ENCODE measurements at places on chromosomes 16 and 17.

DNA sequence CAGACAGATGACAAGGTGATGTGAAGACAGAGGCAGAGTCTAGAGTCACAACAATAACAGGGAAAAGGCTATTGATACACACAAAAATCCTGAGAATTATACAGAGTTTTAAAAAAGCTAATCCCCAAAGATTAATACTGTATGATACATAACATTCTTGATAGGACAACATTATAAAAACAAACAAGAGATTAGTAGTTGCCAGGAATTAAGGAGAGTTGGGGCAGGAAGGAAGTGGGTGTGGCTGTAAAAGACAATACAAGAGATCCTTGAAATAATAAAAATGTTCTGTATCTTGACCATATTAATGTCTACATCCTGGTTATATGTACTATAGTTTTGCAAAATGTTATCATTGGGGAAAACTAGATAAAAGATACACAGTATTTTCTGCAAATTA is 309.5 kb upstream of the PMFBP1 start:
- DNase-seq, result no peak

GRCh38 chr16:65576631-65577030 is 454.8 kb upstream of the CDH11 start:
- no peak for DNase-seq

- DNase-seq, result no peak
These were observed 2.4 kb downstream of the GSDMA start for GRCh38 chr17:39965017-39965699.

DNA sequence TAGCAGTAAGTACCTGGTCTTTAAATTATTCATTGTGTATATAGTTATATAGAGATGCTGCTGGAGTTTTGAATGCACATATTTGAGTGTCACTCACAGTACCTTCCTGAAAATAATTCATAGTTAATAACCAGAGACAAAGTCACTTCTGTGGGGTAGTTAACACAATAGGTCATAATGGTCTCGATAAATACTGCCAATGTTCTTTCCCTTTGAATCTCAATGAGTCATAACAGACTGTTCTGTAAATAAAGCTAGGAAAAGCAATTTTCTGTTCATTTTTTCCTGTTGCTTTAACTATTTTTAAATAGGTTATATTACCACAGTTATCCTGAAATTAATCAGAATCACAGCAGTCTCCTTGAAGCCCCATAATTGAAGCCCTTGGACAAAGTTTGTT is 87.2 kb downstream of the MAP2K4 start:
- no peak for DNase-seq

DNA sequence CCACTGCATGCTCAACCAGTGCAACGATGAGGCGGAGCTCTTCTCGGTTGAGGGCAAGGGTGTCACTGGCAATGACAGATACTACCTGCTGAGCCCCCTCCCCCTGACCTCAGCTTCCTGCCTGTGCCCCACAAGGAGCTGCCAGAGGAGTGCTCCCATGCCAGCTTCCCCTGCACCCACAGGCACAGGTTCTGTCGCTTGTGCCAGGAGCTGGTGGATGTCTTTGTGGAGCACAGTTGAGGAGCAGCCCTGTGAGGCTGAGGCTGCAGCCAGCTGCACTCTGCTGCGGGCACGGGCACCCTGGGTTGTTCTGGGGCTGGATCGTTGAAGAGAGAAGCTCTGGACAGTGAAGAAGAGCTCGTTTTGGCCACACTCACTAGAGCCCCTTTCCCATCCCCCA is 165.3 kb upstream of the ZNF267 start:
- no peak for DNase-seq

- no peak for DNase-seq
These were observed 1.5 kb upstream of the CMIP start for GRCh38 chr16:81442916-81443687.

GRCh38 chr16:75558846-75559401 is 2.9 kb upstream of the TMEM231 start:
- DNase-seq, result no peak

DNA sequence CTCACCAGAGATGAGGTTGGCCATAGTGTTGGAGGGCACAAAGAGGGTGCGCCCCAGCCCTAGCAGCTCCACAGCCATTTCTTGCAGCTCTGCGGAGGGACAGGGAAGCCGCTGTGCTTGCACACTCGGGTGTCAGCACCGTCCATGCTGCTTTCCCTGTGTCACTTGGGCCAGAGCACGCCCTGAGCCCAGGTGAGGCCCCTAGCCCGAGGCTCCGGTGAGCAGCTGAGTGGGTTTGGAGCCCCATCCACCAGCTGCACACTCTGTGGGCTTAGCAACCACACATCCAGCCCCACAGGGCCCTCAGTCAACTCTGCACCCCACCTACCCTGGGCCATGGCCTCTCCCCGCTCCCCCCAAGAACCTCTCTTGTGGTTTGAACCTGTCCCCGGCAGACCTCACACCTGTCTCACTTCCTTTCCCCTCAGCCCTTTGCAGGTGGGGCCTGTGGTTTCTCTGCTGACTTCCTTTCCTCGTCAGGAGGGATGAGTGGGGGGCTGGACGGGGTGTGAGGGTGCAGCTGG is 20.7 kb downstream of the TMEM235 start:
- peak; percentile 27 for DNase-seq

- peak; percentile 100 for DNase-seq
These were observed 1.9 kb upstream of the PER1 start for GRCh38 chr17:8153957-8154607.

GRCh38 chr17:79573196-79573896 is 37.5 kb downstream of the RBFOX3 start:
- no peak for DNase-seq

- peak; percentile 62 for DNase-seq
These were observed 266.3 kb downstream of the FOXL1 start for GRCh38 chr16:86844695-86845094.

- DNase-seq, result no peak
These were observed 105.0 kb downstream of the TANGO6 start for GRCh38 chr16:68948230-68948910.

DNA sequence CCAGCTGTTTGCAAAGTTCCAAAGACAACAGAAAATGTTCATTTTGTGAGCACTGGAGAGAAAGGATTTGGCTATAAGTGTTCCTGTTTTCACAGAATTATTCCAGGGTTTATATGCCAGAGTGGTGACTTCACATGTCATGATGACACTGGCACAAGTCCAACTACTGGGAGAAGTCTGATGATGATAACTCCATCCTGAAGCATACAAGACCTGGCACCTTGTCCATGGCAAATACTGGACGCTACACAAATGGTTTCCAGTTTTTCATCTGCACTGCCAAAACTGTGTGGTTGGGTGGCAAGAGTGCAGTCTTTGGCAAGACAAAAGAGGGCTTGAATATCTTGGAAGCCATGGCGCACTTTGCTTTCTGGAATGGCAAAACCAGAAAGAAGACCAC is 385.0 kb downstream of the CDH11 start:
- peak; percentile 39 for DNase-seq

GRCh38 chr17:9279893-9280292 is 258.6 kb downstream of the NTN1 start:
- no peak for DNase-seq

GRCh38 chr16:81987706-81988105 is 23.6 kb downstream of the SDR42E1 start:
- no peak for DNase-seq

DNA sequence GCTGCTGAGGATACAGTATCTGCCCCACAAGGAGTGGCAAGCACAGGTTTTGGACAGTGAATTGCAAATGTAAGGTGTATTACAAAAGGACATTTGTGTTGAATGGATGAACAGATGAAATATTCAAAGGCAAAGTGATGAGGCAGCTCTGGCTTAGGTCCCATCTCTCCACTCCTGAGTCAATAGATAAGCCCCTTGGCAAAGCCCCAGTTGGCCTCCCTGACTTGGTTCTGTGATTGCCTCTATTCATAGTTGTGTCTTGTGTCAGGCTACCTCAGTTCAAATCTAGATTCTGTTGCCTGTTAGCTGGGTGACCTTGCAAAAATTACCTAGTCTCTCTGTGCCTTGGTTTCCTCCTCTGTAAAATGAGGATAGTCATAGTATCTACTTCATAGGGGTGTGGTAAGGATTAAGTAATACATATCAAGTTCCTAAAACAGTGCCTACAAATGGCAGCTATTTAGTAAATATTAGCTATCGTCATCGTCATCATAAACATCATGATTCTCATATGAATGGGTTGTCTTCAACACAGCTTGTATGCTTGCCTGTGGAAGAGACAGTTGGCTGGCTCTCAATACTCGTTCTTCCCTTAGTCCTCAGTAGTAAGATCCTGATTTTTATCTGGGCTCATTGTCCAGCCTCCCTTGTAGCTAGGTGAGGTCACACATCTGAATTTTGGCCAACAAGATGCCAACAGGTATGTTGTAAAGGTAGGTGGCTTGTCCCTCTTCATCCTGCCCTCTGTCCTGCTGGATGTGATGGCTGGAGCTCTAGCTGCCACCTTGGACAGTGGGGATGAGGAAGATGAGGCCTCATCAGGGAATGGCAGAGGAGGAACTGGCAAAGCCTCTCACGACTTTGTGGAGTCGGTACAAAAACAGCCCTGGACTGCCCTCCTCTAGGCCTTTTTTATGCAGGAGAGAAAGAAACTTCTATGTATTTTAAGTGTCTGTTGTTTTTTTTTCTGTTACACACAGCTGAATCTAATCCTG is 2.1 kb upstream of the MFAP4 start:
- no peak for DNase-seq

DNA sequence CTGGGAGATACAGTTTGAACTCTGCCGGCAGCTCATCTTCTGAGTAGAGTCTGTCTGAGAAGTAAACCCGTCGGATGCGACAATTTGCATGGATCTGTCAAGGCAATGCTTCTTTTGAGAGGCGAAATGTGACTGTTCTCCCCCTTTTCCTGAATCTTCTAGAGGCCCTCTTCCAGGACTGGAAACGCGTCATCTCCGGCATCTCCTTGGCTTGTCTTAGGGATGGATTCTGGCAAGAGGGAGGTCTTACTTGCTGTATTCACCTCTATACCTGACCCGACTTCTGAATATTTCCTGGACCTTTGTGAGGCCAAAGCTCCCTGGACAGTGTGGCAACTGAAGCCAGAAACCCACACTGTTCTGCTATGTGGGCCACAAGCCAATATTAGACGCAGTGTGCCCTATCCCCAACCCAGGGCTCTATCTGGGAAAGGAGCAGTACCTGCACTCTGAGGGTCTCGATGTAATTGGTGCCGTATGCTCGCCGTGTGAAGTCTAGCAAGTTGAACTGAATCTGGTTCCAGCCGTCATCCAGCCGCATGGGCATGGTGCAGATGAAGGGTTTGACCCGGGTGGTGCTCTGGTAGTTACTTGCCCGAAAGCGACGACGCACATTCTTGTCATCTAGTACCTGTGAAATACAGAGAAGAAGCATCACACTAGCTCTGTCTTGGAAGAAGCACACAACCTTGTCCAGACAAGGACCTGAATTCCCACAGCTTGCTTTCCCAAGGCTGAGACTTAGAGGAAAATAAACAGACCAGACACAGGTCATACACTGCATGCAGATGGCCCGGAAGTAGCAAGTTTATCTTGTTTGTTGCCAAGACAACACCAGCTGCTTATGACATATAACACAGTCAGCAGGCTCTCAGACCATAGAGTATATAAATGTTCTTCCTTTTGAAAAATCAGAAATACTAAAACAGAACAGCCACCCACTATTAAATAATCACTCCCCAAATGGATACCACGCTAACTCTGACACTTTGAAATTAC is 14.1 kb downstream of the CFAP20 start:
- DNase-seq, result no peak

GRCh38 chr17:65181237-65182061 is 44.3 kb downstream of the RGS9 start:
- no peak for DNase-seq

- no peak for DNase-seq
These were observed 35.4 kb upstream of the CNTNAP4 start for GRCh38 chr16:76241755-76242154.

DNA sequence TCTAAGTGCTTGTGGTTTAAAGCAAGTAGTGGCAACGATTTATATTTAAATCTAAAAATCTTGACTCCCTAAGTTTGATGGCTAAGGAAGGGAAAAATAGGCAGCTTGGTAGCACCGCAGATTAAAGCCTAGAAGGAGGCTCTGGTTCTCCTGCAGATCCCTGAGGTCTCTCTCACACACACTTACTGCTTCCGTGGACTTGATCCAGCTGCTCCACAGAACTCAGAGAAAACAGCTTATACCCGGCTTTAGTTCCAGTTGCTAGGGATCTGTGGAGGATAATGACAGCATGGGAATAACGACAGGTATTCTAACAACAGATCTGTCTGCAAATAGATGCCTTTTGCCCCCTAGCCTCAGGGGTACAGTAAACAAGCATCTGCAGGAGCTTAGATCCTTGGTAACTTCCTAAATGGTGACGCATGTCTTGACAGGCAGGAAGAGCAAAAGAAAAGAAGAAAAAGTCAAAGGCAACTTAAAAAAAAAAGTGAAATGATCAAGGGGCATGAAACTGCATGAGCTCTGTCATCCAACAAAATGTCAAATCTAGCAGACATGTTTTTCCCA is 4.5 kb downstream of the WIPI1 start:
- no peak for DNase-seq

DNA sequence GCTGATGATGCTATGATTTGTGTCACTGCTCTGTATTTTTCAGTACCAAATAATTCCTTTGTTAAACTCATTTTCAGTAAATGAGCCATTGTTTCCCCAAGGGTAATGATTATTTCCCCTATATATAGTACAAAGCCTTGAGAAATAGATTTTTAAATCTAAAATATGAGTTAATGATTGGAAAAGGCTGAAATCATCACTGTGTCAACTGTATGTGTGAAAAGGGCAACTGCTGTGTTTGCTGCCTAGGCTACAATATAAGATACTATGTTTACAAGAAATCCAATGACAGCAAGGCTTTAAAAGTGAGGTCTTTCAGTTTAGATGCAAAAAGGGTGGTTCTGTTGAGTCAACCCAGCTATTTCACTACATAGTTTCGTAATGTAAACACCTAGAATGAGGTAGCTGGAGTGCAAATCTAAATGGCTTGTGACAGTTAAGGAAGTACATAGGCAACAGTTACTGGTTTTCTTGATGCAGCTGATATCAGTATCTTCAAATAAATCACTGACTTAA is 15.3 kb downstream of the NLK start:
- no peak for DNase-seq

GRCh38 chr16:53756275-53756996 is 52.5 kb downstream of the FTO start:
- no peak for DNase-seq

GRCh38 chr17:70872103-70872502 is 702.8 kb downstream of the KCNJ2 start:
- no peak for DNase-seq

DNA sequence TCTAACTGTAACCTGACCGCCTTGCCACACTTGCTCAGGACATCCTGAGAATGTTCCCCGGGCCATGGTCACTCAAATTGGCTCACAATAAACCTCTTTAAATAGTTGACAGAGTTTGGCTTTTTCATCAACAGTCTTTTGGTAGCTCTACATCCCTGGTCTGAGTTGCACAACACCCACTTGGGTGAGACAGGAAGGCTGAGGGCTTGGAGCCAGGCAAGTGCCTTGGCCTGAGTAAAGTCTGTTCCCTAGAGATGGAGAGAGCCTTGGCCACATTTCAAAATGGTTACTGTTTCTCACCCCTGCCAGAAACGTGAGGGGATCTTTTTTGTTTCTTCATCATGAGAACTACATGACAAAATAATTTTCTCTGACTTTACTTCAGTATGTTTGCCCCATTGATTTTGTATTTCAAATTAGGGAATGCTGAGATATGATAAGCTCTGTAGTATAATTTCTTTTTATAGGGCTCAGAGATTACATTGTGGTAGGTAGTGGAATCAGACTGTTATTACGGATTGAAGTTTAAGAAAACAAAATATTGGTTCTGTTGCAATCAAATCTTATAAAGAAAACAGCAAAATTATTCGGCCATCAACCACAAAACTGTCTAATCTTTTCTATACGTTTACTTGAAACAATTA is 53.9 kb upstream of the NETO2 start:
- no peak for DNase-seq

- peak; percentile 56 for DNase-seq
These were observed 762 bp downstream of the PYCARD start for GRCh38 chr16:31201582-31202413.
